ENCODE measurements at places on chromosomes 7 and 10.

DNA sequence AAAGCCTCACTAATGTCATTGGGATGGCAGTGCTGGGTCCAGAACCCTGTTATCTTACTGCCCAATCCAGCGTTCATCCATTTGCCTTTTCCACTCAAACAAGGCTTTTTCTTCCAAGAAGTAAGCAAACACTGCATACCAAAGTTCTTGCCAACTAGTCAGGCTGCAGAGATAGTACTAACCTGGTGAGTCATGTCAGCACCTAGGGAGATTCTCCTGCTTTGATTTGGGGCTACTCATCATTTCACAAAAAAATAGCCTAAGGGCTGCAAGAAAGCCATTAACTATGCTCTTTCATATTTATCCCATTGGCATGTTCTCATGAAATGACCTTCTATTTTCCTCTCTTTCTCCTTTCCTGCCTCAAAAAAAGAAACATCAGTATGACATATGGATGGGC is 142.6 kb downstream of the TWIST1 start:
- DNase-seq: no peak

GRCh38 chr7:23618241-23618640 is 21.1 kb downstream of the CCDC126 start:
- no peak for DNase-seq

DNA sequence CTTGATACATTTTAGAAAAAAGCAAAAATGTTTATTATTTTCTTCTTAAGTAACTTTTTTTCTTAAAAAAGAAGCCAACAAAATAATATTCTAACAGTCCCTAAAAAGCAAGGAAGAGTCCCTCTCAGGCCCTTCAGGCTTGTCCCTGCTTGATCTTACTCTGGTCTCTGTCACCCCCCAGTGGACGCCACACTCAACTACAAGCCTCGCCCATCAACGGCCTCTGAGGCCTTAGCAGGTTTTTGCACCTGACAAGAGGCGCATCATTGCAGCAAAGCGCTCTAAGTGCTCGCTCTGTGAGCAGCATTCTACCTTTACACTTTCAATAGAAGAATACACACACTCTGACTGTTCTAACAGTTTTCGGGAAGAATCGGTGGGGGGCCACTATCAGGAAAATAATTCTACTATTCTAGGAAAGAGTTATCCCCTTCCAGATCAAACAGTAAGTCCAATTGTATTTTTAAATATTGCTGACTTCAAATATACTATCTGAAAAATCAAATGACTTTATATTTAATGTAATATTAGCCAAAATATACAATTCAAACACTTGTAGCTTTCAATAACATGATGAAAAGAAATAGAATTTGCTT is 139.2 kb downstream of the USP6NL start:
- DNase-seq: peak; percentile 49

- DNase-seq: no peak
Measured at GRCh38 chr7:80392229-80393169, 119.4 kb downstream of the GNAT3 start.

GRCh38 chr10:99329554-99330346 is 594 bp downstream of the CNNM1 start:
- DNase-seq: no peak

DNA sequence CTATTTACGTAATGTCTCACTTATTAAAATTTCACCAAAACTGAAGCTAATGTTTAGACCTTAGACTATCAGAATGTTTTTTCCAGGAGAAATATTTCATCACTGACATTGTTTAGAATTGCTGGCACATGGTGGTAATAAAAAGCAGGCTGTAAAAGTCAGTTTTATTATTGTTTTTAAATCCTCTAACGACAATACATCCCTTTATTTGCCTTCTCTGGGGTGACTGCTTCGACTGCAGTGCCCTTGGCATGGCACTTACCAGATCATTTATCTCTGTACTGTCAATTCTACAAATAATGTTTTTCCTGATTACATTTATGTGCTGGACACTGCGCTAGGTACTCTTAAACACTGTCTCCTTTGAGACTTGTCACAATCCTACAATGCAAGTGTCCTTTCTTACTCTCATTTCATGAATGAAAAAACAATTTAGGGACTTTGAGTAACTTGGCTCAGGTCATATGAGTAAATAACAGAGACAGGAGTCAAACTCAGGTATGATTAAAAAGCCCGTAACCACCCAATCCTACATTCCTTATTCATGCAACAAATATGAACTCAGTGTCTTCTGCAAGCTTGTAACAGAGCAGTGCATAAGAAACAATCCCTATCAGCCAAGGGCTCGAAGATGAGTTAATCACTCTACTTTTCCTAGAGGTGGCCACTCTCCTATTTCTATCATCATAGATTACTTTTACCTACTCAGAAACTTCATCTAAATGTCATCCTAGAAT is 5.6 kb upstream of the ING3 start:
- no peak for DNase-seq

DNA sequence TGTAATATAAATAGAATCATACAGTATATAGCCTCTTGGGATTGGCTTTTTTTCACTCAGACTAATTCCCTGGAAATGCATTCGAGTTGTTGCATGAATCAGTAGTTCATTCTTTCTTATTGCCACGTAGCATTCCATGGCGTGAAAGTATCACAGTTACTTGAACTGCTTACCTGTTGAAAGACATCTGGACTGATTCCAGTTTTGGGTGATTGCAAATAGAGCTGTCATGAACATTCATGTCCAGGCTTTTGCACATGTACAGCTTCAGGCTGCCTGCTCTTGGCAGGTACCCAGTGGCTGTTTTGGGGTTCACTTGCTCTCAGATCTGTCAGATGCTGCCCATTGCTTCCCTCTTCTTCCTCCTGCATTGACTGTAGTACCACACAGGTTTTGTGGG is 54.9 kb downstream of the LRGUK start:
- no peak for DNase-seq

DNA sequence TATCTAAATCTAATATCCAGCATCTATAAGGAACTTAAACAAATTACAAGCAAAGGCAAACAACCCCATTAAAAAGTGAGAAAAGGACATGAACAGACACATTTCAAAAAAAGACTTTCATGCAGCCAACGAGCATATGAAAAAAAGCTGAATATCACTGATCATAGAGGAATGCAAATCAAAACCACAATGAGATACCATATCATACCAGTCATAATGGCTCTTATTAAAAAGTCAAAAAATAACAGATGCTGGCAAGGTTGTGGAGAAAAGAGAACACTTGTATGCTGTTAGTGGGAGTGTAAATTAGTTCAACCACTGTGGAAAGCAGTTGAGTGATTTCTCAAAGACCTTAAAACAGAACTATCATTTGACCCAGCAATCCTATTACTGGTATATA is 334.4 kb upstream of the CACNA2D1 start:
- no peak for DNase-seq

GRCh38 chr7:150955519-150956394 is 22.4 kb downstream of the KCNH2 start:
- no peak for DNase-seq

DNA sequence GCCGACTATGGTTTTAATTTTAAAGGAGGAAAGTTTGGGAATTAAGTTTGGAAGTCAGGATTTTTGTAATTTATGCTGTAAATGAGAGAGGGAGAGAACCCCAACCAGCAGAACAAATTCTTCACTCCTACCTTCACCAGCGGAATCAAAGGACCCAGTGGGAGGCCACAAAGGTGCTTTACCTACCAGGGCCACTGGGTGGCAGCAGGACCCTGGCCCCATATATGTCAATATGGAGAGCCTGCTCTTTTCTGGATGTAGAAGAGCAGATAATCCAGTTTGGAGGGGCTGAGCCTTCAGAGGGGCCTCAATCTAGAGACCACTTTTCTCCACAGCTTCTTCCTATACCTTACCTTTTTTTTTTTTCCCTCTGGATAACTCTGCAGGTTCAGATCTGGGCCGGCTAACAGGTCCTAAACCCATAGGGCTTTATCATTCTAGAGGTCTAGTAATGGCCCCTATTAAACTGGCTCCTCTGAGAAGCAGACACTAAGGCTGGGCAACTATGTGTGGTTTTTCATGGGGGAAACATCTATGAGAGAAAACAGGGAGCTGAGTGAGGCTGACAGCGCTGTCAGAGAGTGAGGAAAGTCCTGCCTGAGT is 8.5 kb upstream of the SCD start:
- peak; percentile 66 for DNase-seq

- DNase-seq: no peak
Measured at GRCh38 chr10:5090551-5090950, 3.7 kb upstream of the AKR1C3 start.
